ENCODE measurements at places on chromosomes 11 and 22.

DNA sequence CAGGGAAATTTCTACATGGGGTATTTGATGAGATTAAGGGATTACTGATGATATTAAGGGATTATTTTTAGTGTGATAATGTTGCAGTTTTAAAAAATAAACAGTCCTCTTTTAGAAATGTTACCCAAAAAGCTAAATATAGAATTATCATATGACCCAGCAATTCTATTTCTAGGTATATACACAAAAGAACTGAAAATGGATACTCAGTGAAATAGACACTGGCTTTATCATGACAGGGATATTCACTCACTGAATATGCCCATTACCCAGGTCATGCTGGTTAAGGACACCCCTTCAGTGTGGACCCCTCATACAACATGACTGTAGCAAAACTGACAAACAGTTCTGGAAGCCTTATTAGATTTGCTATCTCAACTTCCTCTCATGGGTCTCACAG is 27.8 kb downstream of the USP28 start:
- no peak for DNase-seq

- no peak for DNase-seq
Measured at GRCh38 chr22:41991111-41991510, 7.5 kb upstream of the WBP2NL start.

- DNase-seq = no peak
Measured at GRCh38 chr22:17159504-17159951, 451 bp upstream of the HDHD5 start.

GRCh38 chr11:17722000-17722643 is 2.8 kb downstream of the MYOD1 start:
- DNase-seq = peak; percentile 56

- no peak for DNase-seq
Measured at GRCh38 chr11:30860146-30860545, 274.0 kb upstream of the MPPED2 start.
